RPMI8226 (cell line): ENCODE measurements at places on chromosomes 16 and 17.

DNA sequence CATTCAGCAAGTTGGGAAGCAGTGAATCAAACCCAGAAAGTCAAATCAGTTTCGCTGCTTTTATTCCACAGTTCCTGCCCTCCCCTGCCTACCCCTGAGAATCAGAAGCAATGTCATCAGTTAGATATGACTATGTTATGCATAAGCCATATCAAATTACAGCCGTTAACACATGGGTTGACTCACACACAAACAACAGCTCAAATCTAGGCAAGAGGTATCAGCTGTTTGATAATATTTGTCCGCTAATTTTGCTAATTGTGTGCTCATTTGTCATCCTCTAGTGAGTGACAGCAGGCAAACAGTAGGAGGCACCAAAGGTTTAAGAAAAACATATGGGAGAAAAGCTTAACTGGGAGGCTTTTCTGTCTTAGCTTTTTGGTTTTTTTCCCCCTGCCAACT is 327.4 kb upstream of the CCL2 start:
- peak; percentile 21 for DNase-seq

DNA sequence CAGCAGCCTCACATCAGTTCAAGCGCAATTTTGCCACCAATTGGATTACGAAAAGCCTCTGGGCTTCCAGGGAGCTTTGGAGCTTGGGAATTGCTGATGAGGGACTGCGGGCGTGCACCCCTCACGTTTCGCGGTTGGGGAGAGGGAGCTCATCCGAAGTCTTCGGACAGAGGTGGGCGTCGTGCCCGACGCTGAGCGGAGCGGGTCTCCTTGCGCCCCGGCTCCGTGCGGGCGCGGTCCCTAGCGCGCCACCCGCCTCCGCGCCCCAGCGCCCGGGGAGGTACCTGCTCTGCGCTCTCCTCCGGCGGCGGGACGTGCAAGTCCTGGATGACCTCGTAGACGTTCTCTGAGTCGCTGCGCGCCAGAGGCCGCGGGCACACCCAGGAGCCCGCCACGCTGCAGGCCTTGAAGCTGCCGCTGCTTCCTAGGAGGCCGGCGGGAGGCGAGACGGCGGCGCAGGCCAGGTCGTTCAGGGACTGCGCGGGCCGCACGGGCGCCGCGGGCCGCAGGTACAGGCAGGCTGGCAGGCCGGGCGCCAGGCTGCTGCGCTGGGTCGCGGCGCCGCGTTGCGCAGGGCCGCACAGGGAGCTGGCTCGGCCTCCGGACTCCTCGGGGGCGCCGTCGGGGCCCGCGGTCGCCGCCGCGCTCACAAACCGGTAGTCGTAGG is 3.2 kb downstream of the ARHGAP27 start:
- no peak for DNase-seq

DNA sequence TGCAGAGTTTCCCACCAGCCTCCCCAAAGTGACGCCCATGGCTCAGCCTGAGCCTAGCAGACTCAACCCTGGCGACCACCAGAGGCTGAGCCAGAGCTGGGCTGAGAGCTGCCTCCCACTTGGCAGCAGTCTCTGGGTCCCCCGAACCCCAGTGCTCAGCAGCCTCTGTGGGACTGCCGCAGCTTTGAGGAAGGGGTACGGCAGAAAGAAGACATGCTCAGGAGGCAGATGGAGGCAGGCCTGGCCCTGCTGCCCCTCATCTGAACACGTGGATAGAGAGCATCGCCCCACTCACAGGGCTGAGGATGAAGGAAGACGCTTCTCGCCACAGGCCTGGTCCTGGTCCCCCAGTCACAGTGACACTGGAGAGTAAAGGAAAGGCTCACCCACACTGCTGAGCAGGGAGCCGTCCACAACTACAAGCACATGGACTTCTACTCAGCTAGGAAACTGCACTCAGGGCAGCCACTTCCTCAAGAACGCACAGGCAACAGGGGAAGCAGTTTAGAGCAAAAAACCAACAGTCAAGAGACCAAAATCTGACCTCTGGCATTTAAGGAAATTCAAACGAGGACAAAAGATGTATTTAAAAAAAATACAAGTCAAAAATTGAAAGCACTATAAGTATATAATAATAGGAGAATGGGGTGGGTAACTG is 45.2 kb upstream of the GSG1L start:
- no peak for DNase-seq

GRCh38 chr17:6160232-6160555 is 90.0 kb downstream of the WSCD1 start:
- DNase-seq, result no peak

DNA sequence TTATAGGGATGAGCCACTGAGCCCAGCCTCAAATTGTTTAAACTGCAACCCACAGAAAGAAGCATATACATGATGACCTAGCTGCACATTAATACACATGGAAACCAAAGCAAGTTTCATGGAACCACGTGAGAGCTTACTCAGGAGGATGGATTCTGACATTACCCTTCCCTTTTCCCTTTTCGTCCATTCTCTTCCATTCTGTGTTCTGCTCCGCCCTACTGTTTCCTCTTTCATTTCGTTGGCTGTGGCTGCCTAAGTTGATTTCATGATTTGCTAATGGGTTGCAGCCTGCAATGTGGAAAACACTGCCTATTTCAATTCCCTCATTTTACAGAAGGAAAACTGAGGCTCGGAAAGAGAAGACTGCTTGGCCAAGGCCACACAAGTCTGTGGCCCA is 176.5 kb downstream of the C16orf78 start:
- no peak for DNase-seq

GRCh38 chr16:56108056-56108471 is 83.2 kb upstream of the GNAO1 start:
- no peak for DNase-seq

GRCh38 chr16:9040800-9041412 is 50.5 kb upstream of the HAPSTR1 start:
- DNase-seq, result no peak

GRCh38 chr17:4485676-4486646 is 12.7 kb upstream of the SPNS2 start:
- no peak for DNase-seq

DNA sequence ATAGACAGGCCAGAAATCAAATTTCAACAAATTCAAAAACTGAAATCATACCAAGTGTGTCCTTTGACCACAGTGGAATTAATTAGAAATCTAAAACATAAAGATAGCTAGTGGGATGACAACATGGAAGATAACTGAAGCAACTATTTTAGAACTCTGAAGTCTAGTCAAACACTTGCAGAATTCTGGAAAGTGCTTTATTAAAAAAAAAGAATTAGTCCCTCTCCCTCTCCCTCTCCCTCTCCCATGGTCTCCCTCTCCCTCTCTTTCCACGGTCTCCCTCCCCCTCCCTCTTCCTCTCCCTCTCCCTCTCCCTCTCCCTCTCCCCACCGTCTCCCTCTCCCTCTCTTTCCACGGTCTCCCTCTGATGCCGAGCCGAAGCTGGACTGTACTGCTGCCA is 6.7 kb upstream of the OR4D1 start:
- no peak for DNase-seq

DNA sequence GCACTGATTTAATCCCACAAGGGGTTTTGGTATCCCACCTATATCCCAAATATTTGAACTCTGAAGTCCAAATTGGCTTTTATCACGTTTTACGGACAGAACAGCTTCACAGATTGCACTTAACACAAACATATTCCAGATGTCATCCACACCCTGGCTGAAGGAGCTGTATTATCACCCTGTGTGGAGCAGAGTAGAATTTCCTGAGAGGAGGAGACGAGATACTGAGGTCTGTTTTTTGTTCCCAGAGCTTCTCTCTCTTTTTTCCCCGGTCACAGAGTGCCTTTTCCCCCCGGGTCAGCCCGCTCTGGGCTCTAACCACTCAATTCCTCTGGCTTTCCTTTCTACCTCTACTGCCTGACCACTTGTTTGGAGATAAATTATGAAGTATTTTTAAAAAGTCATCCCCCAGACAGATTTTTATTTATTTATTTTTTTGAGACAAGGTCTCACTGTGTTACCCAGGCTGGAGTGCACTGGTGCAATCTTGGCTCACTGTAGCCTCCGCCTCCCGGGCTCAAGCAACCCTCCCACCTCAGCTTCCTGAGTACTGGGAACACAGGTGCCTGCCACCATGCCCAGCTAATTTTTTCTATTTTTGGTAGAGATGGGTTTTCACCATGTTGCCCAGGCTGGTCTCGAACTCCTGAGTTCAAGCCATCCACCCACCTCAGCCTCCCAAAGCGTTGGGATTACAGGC is 30.7 kb downstream of the DNAH2 start:
- no peak for DNase-seq

GRCh38 chr16:15052747-15053476 is 3.0 kb downstream of the NTAN1 start:
- DNase-seq, result no peak

GRCh38 chr16:50539822-50540710 is 8.1 kb upstream of the NKD1 start:
- no peak for DNase-seq

DNA sequence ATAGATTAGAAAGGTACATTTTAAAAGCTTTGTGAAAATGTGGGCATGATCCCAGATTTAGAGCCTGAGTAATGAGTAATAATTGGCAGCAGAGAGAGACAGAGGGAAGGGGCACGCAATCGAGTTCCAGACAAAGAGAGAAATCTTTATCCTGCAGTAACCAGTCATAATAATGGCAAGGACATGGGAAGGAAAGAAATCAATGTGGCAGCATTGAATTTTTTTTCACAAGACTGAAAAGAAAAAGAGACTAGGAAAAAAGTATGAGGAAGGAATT is 790.8 kb upstream of the SOX9 start:
- DNase-seq, result no peak

- DNase-seq, result no peak
Measured at GRCh38 chr17:75205793-75206163, 299 bp downstream of the NUP85 start.

GRCh38 chr17:81384929-81385319 is 10.3 kb upstream of the BAHCC1 start:
- no peak for DNase-seq
